H7 (cell line): ENCODE measurements at places on chromosomes 11 and 22.

DNA sequence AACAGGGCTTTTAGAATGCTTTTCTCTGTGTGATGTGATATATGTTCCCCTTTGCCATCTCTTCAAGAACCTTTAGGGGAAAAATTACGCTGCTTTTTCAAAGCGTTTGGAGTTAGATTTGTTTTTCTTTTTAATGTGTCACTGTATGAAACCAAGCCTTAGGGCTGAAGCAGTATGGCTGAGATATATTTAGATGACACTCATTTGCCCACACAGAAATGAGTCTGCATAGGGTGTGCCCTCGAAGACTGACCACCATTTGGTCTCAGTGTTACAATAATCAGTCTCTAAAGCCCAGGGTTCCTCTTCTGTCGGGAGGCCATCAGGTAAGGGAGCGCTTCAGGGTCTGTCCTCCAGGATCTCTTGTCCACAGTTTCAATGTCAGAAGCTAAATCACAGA is 213.0 kb upstream of the NCAM1 start:
- DNase-seq, result no peak

DNA sequence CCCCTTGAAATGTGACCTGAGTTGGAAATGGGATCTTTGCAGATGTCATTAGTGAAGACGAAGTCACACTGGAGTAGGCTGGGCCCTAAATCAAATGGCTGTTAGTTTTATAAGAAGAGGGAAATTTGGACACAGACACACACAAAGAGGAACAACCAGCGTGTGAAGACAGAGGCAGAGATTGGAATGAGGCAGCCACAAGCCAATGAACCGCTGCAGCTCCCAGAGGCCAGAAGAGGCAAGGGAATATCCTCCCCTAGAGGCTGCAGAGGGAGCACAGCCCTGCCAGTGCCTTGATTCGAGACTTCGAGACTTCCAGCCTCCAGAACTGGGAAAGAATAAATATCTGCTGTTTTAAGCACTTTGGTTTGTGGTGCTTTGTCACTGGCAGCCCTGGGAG is 484.5 kb downstream of the MN1 start:
- DNase-seq, result no peak

- DNase-seq, result no peak
These were observed at the start of gene LPXN for GRCh38 chr11:58575377-58576020. LPXN (minus strand) TSS chr11:58575856; CDS start chr11:58575772, 84 bp downstream.

DNA sequence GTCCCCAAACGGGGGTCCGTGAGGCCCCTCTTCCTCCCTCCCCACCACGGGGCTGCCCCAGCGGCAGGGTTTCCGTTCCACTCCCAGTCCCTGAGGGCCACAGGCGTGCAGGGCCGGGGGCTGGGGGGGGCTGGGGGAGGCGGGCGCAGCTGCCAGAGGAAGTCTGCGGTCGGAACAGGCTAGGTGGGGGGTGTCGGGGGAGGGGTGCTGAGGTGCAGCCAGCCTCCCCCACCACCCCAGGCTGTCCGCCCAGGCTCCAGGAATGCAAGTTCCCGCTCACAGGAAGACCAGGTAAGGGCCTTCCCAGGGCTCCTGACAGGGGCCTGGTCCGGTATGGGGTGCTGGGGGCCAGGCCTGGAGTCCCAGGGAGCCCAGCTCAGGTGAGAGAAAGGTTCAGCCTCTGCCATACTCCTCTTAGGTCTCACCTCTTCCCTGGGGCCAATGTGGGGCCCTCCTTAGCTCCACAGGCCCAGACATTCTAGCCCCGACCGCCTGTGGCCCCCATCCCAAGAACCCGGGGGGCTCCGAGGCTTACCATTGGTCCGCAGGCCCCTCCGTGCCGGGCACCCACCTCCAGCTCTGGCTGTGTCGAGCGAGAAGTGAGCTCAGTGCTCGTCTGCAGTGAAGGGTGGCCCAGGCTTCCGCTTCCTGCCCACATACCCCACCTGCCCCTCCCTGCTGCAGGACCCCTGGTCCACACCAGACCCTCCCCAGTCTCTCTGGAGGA is at the start of gene PTPRCAP:
Gene PTPRCAP, minus strand, starts transcription at position 601 of the 727 bp plus-strand sequence. Its CDS starts 63 bp downstream, at position 538.
- peak; percentile 87 for DNase-seq

- no peak for DNase-seq
These were observed 216.5 kb upstream of the CADM1 start for GRCh38 chr11:115720602-115721245.

DNA sequence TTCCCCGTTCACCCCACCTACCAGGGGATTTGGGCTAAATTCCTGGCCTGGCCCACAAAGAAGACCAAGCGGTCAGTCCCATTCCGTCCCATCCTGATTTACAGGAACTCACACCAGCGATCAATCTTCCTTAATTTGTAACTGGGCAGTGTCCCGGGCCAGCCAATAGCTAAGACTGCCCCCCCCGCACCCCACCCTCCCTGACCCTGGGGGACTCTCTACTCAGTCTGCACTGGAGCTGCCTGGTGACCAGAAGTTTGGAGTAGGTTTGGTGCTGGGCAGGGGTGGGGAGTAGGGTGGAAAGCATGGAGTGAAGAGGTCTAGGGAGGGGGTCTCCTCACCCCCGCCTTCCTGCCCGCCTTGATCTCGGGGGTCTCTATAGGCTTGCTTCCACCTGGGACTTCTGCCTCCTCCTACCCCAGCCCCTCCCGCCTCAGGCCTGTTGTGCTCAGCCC is at the start of gene SERPING1:
Gene SERPING1, plus strand, starts transcription at position 225 of the 455 bp plus-strand sequence. CDS start 586 bp downstream, outside the sequence.
- no peak for DNase-seq

DNA sequence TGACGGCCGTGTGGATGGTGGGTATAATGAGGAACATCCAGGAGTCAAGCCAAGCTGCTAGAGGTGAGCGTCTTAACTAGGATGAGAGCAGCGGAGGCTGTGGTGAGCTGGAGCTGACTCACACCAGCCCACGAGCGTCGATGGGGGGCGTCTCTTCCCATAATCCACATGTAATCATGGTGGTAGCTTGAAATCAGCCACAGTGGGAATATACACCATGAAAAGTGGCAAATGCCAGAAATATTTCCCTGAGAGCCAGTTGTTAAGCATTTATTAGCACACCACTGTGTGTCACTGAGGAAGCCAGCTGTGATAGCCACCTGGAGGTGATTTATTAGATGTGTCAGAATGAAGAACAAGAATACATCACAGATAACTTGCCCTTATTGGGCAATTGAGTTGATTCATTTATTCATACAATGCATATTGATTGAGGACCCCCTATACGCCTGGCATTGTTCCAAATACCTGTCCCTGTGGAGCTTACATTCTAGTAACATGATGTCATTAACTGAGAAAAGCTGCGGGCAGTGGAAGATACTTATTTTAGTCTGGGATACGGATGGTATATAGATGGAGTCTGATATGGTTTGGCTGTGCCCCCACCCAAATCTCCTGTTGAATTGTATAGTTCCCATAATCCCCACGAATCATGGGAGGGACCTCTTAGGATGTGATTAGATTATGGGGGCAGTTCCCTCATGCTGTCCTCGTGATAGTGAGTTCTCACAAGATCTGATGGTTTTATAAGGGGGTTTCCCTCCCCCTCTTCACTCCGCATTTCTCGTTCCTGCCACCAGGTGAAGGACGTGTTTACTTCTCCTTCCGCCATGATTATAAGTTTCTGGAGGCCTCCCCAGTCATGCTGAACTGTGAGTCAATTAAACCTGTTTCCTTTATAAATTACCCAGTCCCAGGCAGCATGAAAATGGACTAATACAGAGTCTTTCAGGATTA is 473.4 kb downstream of the METTL15 start:
- no peak for DNase-seq

GRCh38 chr22:35021161-35021560 is 44.8 kb upstream of the ISX start:
- DNase-seq, result no peak

- no peak for DNase-seq
These were observed 211.0 kb downstream of the NAV2 start for GRCh38 chr11:19923626-19924025.

- DNase-seq, result peak; percentile 86
These were observed 485.8 kb upstream of the CADM1 start for GRCh38 chr11:115990004-115990447.

DNA sequence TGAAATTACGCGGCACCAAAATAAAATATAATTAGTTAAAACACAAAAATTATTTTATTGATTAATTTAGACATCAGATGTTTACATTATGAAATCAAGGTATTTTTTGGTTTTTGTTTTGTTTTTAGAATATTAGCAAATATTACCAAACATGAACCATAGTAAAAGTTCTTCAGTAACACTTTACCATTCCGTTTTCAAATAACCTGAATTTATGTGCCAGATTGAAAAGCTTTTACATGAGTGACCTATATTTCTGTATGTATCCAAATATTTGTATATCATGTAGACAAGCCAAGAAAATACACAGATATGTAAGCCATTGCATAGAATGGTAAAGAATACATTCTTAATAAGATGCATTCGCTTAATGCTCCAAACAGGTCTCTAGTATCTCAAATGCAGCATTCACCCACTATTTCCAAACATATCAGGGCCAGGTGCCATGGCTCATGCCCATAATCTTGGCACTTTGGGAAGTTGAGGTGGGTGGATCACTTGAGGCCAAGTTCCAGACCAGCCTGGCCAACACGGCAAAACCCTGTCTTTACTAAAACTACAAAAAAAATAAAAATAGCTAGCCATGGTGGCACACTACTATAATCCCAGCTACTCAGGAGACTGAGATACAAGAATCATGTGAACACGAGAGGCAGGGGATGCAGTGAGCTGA is 102.4 kb upstream of the SERPIND1 start:
- no peak for DNase-seq

GRCh38 chr22:50357222-50357621 is 14.1 kb downstream of the PPP6R2 start:
- DNase-seq, result no peak

GRCh38 chr22:25076336-25076735 is 123.3 kb upstream of the CRYBB3 start:
- DNase-seq, result no peak

GRCh38 chr11:27660171-27660570 is 40.1 kb downstream of the BDNF start:
- DNase-seq, result no peak

DNA sequence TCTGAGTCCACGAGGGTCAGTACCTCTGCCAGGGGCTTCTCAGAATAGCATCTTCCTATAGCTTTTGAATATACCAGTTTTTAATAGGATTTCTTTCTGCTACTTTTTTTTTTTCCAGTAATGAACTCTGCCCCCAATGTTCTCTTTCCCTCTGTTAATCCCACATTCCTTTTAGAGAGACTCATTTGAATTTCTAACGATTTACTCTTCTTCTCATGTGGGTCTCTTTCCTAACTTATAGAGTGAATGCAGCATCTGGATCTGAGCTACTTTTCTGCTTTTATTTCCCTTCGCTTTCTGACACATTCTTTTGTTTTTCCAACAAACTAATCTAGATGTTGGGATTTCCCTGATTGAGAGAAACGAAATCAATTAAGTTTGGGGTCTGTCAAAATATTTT is 71.4 kb downstream of the INSC start:
- DNase-seq, result no peak

DNA sequence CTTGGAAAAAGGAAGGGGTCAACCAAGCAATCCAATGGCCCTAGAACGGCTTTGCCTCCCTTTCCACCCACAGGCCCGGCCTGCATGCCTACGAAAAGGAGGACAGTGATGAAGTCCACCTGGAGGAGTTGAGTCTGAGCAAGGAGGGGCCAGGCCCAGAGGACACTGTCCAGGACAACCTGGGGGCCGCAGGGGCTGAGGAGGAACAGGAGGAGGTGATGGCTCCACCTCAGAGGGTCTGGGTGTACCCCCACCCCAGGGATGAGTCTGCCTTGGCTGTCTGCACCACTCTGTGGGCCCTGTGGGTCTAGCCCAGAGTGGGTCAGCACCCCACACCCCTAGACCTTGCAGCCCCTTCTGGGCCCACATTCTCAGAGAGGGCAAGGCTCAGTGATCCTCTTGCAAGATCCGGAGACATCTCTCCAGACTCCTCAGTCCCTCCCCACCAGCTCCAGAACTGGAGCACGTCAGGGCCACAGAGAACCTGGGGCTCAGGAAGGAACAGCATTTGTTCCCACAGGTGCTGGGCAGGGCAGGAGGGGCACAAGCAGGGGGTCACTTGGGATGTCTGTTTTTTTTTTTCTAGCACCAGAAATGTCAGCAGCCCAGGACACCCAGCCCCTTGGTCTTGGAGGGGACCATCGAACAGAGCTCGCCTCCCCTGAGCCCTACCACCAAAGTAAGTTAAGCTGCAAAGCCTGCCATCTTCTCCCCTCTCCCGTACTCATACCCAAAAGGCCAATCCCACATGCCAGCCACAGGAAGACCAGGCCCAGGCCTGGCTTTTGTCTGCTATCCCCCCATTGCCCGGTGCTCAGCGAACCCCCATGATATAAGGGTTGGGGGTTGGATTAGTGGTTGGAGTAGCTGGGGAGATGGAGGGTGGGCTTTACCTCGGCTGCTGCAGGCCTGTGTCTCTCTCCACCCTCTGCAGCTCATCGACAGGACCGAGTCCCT is 8.1 kb downstream of the PRR33 start:
- no peak for DNase-seq

- no peak for DNase-seq
These were observed 61.2 kb downstream of the MPPED1 start for GRCh38 chr22:43473031-43473430.

DNA sequence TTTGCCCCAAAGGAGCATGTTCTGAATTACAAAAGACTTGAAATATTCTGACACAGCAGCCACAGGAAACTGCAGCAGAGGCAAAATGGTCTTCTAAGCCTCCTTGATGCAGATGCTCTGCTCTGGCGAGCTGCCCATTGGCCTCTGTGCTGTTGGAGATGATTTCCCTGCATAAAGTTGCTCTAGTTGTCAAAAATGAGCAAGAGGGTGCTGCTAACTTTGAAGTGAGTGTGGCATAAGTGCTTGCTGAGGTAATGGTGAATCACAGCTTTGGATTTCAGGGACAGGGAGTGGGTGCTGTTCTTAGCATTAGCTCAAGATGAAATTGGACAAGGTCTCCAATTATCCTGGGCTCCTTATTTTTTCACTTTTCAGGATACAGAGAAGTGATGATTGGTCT is 435.4 kb downstream of the TMEM135 start:
- DNase-seq, result no peak

DNA sequence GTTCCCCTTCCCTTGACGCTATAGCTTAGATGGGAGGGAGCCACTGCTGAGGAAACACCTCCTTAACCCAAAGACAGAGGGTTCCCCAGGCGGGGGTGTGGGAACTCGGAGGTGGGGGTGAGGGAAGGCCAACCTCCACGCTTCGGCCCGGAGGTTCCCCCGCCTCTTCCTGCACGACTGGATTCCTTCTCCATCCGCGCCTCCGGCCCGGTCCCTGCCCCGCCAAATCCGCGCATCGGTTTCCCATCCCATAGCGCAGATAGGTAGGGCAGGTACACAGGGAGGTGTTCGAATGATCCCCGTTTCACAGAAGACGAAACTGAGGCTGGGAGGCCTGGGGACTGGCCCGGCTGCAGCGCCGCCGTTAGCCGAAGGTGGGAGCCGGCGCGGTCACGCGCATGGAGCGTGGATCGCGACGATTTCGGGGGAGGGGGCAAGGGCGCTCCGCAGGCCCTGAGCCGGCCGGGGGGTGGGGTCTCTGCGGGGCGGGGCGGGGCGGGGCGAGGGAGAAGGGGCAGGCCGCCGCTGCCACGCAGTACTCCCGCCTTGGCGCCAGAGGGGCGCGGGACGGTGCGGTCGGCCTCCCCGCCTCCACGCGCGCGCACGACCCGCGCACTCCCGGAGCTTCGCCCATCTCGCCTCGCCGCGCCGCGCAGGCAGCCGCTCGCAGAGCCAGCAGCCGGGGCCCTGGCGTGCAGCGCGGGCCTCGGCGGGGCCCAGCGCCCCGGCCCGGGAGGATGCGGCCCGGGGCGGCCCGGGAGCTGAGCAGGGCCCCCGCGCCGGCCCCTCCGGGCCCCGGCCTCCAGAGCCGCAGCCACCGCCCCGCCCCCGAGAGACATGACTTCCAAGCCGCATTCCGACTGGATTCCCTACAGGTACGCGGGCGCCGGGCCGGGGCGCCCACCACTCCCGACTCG is at the start of gene TUB:
Gene TUB, plus strand, starts transcription at position 538 of the 917 bp plus-strand sequence. Its CDS starts 300 bp downstream, at position 838.
- peak; percentile 95 for DNase-seq
